CD4-positive, alpha-beta T cell treated with Interleukin-2 at 100 ng/mL for 4 hours (primary cell): ENCODE measurements at places on chromosomes 13 and 19.

DNA sequence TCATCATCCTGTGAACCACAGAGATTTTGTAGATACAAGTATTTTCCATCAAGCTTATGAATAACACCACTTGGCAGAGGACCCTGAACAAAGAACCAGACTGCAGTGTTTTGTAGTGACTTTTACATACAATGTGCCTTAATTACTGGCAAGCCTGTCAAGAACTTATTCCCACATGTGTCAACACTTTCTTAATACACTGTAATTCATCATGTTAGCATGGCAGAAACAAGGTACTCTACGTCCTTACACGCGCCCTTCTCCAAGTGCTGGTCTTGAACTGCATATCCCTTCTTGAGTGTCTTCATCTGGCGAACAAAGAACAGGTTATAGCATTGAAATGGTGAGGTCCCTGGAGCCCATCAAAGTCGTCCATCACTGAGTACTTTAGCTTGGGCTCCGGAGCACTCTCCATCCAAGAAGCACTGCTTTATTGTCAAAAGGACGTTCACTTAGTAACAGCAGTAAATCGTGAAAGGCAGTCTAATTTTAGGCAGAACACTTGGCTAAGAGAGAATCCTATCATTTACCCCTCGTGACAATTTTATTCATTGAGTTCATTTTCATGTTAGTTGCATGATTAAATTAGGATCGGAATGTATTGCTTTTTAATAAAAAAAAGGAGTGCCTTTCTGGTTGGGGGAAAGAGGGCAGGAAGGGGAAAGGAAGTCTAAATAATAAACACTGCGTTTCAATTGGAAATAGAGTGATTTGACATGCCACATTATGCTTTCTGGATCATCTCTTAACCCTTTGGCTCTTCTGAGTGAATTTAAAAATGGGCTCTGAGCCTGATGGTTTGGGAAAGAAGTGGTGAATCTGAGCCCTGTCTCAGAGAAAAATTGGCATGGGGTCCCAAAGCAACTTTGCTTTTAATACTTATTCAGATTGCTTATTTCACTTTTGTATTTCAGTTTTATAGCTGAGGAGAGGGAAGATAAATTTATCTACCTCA is 376.1 kb downstream of the DLEU7 start:
- no peak for DNase-seq

- DNase-seq: no peak
Measured at GRCh38 chr13:29165840-29166239, 345.7 kb downstream of the MTUS2 start.

DNA sequence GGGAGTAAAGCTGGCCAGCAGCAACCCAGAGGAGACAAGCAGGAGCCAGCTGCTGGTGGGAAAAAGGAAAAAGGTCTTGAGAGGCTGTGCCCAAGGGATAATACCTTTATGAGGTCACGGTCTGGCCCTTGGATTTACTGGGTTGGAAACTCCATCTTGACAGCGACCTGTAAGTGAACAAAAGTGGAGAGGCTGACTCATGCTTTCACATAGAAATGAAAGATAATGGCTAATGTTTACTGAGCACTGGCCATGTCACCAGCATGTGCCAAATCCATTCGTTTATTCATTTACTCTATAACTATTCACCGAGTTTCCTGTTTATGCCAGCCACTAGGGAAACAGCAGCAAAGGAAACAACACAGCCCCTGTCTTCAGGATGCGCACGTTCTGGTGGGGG is 4.7 kb downstream of the VRK3 start:
- no peak for DNase-seq

GRCh38 chr19:3687774-3688706 is 12.2 kb downstream of the PIP5K1C start:
- peak; percentile 22 for DNase-seq

DNA sequence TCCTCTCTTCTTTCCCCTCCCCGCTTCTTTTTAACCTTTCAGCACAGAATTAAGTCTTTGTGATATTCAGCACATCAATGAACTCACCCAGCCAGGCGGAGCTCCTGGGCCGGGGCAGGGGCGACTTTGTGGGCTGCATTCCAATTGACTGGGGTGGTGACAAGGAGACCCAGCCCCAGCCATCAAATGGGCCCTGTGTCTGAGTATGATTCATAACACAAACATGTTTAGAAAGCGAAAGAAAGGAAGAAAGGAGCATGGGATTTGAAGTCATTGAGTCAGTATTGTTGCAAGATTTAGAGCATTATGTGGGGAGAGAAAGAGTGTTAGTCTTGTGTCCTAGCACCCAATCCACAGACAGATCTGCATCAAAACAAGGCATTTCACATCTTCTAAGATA is 185.3 kb downstream of the LHFPL6 start:
- no peak for DNase-seq

- no peak for DNase-seq
Measured at GRCh38 chr13:33016414-33017322, at the start of gene KL. KL (plus strand) TSS chr13:33016423; CDS start chr13:33016441, 18 bp downstream.

- no peak for DNase-seq
Measured at GRCh38 chr19:10968527-10969135, 7.8 kb downstream of the SMARCA4 start.
